ENCODE measurements at places on chromosomes 5 and 9.

DNA sequence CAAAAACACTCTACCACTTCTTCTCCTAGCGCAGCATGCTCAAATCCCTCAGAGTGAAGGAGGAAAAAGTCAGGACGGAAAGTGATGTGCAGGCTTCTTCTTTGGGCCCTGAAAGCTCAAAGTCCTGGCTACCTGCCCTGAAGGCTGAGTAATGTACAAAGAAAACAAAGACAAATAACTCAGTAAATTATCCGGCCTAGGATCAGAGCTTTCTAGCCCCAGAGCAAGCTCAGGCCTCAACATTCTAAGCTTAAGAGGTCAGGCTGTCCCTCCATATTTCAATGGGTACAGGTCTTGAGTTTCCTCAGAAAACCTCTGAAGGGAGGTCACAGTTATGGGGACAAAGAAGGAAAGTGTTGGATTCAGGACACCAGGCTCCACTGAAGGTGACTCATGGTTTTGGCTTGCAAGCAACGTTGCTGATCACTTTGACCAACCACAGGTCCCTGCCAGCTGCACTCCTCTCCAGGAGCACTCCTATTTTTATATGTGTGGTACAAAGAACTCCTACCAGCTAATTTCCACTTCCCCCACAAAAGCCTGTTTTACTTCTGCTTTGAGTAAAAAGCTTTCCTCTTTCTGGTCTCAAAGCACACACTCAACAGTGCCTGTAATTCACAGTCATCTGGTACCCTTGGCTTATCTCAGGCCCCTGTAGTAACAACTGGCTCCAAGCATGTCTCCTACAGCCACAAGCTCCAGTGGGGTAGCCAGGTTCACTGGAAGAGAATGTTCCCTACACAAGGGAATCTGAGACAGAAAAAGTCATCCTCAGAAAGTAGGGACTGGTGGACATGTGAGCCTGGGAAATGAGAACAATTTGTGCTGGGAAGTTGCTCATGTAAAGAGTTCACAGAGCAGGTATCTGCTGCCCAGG lies 115.7 kb downstream of the UGCG start:
- DNase-seq, result peak; percentile 91

- DNase-seq, result no peak
Observed at GRCh38 chr9:16447946-16448345, 422.5 kb downstream of the BNC2 start.

- no peak for DNase-seq
Observed at GRCh38 chr9:9754186-9754585, 858.6 kb downstream of the PTPRD start.

DNA sequence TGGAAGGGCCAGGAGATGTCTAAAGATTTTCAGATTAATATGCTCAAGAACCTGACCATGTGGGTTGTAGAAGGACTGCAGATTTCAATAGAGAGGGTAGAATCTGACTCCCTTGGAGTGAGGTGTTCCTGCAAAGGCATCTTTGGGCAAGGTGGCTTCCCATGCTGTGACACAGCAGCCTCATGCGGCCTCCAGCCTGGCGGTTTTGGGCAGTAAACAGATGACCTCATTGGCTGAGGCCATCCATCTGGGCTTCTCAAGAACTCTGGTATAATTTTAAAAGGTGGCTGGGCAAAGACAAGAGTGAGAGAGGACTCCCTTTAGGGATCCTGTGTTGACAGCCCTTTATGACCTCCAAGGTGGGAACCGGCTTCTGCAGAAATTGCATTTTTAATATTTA lies 90.3 kb upstream of the ERCC6L2 start:
- no peak for DNase-seq
